ENCODE measurements at places on chromosomes 6 and 20.

GRCh38 chr6:49950415-49950751 lies 13.6 kb downstream of the DEFB114 start:
- DNase-seq, result no peak

DNA sequence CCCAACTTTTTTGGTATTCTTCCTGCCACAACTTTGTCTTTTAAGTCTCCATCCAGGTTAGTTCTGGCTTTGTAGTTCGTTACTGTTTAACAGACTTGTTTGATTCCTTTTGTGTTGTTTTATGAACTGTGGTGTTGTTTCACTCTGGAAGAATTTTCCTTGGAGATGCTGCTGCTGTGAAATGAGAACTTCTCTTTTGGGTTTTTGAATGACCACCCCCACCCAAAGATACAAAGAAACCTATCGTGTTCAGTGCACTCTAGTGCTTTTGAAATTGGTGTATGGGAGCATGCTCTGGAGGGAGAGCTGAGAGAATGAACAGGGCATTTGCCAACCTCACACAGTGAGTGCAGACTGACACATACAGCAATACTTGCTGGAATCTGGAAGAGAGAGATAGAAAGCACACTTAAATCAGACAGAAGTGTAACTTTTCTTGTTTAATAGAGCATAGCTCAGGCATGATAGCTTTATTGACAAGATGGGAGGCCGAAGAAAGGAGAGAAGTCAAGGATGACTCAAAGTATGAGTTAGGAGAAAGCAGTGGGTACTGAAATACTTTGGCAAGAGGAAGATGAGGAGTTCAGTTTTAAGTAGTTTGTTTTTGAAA lies 293.1 kb downstream of the SOX4 start:
- DNase-seq, result no peak

GRCh38 chr20:17810847-17811627 lies 111.3 kb downstream of the BANF2 start:
- DNase-seq, result no peak

DNA sequence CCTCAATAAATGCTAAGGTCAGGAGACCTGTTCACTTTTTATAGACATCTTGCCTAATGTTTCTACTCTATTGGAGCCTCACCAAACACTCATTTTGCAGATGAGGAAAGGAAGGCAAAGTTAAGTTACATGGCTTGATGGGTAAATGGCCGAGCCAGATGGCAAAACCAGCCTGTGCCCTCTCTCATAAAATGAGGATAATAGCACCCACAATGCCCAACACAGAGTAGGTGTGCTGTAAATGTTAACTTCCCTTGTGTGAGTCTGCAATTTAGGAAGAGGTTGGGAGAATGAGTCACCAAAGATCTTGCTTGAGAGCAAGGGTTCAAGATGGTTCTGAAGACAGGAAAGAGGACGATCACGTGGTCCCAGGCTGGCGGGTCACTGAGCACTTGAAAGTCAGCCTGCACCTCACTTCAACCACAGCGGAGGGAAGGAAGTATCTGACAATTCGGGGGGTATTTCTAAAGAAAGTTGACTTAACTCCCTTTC lies 3.3 kb downstream of the KCNK5 start:
- DNase-seq, result no peak

GRCh38 chr6:63923139-63923739 lies 287.6 kb downstream of the PHF3 start:
- no peak for DNase-seq

DNA sequence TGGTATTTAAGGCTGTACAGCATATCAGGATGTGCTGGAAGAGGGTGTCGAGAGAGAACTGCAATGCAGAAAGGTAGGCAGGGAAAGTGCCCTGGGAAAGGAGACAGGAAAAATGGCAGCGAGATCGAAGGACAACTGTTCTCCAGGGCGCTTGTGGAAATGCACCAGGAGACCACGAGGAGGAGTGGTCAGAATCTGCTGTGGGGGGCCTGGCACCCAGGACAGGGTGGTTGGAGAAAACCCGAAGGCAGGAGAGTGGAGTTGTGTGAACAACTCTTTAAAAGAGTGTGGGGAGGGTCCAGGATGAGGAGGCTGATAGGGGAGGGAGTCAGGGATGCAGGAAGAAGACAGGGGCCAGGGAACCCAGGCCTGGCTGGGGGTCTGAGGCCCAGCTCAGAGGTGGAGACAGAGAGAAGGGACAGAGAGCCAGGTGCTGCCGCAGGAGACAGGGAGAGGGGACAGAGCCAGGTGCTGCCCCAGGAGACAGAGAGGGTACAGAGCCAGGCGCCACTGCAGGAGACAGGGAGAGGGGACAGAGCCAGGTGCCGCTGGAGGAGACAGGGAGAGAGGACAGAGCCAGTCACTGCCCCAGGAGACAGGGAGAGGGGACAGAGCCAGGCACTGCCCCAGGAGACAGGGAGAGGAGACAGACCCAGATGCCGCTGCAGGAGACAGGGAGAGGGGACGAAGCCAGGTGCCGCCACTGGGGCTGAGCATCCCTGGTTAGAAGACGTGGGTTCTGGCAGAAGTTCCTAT lies 9.3 kb downstream of the SLC22A1 start:
- DNase-seq, result no peak

DNA sequence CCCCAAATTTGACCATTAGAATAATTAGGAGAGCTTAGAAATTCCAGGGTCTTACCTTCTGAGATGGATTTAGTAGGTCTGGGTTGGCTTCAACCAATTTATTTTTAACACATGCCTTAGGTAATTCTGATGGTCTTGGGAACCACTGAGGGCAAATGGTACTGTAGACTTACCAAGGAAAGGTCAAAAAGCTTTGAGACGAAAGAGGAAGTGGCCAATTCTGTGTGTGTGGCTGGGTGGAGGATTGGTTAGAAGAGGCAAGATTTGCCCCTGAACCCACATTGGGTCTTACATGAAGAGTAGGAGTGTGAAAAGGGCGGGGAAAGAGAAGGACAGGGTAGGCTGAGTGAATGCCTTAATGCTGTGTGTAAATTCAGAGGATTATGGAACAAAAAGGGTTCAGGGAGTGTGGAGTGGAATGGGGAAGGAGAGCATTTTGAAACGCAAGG lies 2.7 kb downstream of the ITCH start:
- DNase-seq, result no peak

- no peak for DNase-seq
Measured at GRCh38 chr6:140208286-140208685, 833.8 kb upstream of the CITED2 start.

- DNase-seq, result no peak
Measured at GRCh38 chr6:38957426-38957825, 91.2 kb upstream of the GLP1R start.

DNA sequence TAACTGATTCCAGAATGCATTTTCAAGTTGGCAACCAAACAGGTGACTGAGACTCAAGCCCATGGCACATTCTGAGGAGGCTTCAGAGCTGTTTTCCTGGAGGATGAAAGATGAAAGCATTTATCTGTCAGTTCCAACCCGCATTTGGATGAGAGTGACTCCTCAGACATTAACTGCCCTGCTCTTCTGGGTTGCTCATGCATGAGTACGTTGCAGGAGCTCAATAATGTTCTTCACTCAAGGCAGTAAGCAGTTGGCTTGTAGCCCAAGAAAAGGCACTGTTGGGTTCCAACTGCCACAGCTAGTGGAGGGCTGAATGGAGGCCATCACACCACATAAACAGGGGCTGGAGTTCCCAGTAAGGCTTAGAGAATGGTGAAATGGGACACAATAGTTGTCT lies 155.3 kb downstream of the FUT9 start:
- no peak for DNase-seq

DNA sequence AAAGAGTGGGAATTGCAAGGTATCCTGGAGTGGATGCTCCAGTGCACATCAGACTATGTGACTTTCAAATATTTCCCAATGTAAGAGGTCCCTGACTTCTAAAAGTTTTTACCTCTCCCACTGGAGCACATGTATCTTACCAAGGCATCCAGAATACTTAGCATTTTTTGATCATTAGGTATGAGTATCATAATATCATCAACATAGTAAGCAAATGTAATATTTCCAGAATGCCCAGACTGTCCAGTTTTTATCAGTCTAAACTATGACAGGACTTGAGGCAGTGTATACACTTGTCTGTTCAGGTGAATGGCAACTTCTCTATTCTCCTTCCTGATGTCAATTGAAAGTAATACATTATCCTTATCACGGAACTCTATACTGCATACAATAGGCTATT lies 924.6 kb upstream of the GJE1 start:
- DNase-seq, result no peak

DNA sequence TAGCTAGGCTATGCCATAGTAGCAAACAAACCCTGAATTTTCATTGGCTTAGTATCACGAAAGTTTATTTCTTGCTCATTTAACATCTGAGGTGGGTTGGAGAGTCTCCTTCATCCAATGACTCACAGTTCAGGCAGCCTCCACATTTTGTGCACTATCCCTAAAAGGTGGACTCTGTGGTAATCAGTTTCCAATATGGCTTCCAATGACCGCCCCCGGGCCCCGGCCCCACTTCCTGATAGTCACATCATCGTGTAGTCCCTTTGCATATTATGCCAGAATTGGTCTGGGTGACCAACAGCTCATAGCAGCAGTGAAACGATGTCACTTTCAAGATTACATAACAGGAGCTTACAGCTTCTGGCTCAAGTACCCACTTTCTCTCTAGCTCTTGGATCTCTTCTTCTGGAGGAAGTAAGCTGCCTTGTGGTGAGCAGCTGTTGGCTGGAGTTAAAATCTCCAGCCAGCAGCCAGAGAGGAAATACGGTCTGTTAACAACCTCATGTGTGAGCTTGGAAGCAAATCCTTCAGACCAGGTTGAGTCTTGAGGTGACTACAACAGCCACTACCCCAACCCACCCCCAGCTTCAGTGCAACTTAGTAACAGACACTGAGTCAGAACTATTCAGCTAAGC lies 7.8 kb downstream of the HCRTR2 start:
- no peak for DNase-seq

DNA sequence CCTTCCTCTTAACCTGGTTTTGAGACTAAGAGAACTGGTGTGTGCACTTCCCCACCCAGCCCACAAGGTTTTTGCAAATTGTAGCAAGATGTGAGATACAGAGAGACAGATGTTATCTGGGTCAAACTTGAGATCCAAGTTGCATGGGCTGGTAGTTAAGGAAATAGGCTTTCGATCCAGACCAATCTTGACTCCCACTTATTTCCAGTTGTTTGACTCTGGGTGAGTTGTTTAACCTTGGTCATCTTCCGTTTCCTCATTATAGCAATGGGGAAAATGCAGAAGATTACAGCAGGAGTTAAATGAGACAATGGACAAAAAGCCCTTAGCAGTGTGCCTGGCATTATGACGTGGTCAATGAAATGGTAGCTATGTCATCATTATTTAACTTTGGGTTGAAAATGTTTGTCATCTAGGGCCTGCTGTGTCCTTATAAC lies 1.7 kb downstream of the SNX21 start:
- DNase-seq, result no peak

- DNase-seq, result no peak
Measured at GRCh38 chr20:36285746-36286447, 20.2 kb upstream of the DLGAP4 start.

DNA sequence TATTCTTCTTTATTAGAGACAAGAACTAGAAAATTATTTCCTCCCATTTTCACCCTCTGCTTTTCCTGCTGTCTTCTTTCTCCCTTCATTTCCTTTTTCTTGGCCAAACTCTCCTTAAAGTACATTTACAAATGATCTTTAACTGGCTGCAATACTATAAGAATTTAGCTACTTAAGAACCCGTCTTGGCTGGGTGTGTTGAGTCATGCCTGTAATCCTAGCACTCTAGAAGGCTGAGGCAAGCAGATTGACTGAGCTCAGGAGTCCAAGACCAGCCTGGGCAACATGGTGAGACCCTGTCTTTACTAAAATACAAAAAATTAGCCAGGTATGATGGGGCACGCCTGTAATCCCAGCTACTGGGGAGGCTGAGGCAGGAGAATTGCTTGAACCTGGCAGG lies 39.3 kb upstream of the SRPK1 start:
- no peak for DNase-seq

DNA sequence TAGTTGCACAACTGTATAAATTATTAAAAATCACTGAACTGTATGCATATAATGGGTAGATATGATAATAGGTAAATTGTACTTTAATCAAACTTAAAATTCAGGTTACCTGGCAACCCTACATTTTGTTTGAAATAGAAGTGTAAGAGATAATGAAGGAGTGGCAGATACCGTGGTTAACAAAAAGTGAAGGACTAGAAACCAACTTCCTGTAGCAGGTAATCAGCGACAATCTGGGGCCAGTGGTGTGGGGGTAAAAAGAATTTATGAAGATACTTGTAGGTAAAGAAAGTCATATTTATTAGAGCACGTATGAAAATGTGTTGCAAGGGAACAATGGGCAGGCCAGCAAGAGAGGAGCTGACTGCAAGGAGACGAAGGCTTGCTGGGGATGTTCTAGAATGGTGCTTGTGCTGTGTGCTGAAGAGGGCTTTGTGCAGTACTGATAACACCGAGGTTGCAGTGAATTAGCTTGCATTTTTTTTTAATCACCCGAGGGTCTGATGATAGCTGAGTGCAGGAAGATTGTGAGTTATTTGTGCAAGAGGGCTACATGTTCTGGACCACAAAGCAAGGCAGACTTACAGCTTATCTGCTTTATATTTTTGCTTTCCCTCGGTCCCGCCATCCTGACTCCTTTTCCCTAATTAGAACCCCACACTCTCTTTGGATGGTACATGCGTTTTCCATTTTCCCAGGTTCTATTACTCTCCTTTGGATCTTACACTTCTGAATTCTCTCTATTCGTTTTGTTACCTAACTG lies 4.6 kb upstream of the ENPP1 start:
- DNase-seq, result no peak

DNA sequence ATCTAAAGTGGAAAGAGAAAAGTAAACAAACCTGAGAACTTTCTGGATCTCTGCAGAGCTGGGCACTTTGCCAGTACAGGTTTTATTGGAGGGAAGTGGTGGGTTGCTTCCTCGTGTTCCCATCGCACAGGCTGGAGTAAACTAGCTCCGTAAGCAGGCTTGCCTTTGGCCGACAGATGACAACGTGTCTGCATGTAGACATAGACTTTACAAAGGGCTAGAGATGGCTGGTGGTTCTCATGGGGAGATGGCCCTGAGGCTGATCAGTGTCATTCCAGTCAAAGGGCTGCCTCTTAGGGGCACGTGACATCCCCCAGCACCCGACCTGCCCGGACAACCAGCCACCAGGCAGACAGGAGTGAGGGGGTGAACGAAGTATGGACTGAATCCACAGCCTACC lies 98.8 kb downstream of the YTHDF1 start:
- no peak for DNase-seq

DNA sequence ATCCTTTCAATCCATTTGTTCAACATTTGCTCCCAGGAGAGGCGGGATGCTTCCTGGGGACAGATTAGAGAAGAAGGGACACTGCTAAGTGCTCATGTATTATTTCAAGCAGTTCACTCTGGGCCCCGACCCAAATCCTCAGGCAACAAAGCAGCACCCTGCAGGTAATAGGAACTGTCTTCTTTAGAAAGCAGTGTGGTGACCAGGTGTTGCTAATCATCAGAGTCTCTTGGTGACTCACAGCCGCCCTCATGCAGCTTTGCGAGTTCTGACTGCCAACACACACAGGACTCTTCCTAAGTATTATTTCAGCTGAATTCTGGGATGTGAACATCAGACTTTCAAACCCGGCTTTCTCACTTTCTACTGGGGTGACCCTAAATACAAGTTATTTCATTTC lies 356.4 kb downstream of the PRKN start:
- DNase-seq, result no peak

- DNase-seq, result no peak
Measured at GRCh38 chr6:139308936-139309603, 17.3 kb upstream of the TXLNB start.

GRCh38 chr6:33694977-33695376 lies 16.5 kb downstream of the UQCC2 start:
- DNase-seq, result no peak
